Stimulated activated CD4-positive, alpha-beta T cell treated with anti-CD3 and anti-CD28 coated beads, Interleukin-12 subunit alpha, Interleukin-12 subunit beta, amount 100 ng/mL, for 48 hours (primary cell): ENCODE measurements at places on chromosomes 5 and 9.

GRCh38 chr9:18390393-18390792 is 83.6 kb upstream of the ADAMTSL1 start:
- DNase-seq, result no peak

DNA sequence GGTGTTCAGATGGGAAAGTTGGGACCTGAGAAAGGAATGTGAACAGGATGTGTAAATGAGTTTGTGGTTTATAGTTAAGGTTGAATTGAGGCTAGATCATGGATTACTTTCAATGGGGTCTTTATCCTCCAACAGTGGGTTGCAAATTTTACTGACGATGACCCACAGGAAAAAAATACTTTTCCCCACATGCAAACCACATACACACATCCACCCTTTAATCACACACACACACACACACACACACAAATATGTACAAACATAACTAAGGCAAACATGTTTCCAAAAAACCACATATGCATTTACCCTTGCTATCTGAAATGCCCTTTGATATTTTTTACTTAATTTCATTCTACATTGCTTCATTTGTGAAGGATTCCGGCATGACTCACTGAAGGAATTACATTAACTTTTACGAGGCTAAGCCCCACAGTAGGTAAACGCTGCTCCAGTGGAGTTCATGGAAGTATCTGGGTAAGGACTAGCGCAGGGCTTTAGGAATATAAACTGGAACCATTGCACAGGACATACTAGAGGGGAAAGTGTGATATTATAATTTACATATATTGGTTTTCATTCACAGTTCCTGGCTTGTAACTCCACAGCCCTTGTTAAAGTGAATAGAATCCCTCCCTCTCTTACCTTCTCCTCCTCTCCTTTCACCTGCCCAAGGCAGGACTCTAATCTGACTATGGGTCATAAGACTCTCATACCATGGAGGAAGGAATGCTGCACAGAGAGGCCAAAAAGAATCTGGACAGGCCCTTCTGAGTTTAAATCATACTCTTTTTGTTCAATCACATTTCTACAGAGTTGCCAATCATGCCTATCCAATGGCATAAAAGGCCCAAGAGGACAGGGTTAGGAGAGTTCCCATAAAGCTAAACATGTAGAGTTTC is 8.5 kb upstream of the SPEF2 start:
- DNase-seq, result no peak

DNA sequence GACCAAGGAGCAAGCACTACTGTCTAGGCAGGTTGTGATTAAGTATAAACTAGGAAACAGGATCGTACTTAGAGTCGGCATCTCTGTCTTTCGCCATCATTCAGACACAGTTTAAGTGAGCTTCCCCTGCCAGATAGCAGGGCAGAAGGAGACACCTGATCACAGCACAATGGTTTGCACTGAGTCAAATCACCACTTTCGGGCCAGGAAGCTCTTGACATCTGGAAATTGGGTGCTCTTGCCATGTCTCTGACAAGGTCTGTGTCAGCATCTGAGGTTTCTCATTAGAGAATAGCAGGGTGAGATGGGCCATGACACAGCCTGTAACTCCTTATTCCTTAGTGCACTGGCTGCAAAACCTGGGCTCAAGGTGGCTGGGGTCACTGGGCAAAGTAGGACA is 8.3 kb downstream of the ADRB2 start:
- no peak for DNase-seq

DNA sequence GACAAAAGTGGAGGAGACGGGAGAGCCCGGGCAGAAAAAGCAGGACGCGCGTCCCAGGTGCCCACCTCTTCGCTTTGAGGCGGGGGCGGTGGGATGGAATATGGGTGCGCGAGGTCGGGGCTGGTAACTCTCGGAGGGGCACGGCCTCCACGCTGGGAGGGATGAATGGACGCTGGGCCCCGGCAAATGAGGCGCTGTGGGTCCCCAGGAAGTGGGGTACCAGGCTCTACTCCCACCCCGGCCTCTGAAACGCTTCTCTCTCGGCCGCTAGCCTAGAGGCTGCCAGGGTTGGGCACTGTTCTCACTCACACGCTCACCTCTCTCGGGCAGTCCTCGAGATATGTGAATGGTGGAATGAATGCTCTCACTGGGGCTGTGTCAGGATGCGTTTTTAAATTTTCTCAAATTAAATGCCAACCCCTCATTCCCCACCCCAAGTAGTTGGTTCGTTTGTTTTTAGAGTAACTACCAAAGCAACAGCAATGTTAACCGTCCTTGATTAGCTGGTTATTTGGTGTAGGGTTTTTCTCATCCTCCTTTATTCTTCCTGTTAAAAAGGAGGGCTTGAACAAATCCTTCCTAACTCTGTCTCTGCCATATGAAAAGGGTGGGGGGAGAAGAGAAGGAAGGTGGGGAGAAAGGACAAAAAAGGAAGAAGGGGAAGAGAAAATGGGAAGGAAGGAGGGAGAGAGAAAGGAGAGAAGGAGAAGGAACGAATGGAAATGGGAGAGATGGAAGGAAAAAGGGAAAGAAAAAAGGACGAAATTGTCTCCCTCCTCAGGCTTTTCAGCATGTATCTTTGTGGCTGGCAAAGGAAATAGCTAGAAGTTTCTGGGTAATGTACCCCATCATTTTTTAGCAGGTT is 1.3 kb upstream of the EBF1 start:
- DNase-seq, result no peak

- no peak for DNase-seq
Measured at GRCh38 chr5:141835928-141836670, 42.1 kb downstream of the PCDH1 start.

DNA sequence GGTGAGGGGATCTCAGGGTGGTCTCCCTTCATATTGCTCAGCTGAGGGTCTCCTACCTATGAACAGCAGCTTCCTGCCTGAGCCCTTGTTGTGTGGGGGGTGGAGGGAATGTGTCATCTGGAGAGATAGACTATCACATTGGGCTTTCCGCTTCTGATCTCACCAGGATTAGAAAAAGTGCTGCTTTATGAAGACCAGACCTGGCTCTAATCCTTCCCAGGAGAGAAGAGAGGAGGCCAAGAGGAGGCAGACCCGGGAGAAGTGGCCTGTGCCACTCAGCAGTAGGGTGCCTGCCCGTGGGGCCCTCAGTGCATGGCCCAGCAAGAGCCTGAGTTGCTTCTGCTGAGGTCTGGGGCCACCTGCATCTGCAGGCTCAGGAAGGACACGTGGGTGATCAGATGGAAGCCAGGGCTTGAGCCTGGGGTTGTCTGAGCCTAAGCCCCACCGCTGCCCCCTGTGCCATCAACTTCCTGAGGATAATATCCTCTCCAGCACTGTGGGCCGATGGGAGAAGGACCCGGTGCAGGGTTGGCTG is 22.1 kb upstream of the COL5A1 start:
- DNase-seq, result no peak

GRCh38 chr5:73974871-73975360 is 348.9 kb downstream of the ARHGEF28 start:
- DNase-seq, result no peak

DNA sequence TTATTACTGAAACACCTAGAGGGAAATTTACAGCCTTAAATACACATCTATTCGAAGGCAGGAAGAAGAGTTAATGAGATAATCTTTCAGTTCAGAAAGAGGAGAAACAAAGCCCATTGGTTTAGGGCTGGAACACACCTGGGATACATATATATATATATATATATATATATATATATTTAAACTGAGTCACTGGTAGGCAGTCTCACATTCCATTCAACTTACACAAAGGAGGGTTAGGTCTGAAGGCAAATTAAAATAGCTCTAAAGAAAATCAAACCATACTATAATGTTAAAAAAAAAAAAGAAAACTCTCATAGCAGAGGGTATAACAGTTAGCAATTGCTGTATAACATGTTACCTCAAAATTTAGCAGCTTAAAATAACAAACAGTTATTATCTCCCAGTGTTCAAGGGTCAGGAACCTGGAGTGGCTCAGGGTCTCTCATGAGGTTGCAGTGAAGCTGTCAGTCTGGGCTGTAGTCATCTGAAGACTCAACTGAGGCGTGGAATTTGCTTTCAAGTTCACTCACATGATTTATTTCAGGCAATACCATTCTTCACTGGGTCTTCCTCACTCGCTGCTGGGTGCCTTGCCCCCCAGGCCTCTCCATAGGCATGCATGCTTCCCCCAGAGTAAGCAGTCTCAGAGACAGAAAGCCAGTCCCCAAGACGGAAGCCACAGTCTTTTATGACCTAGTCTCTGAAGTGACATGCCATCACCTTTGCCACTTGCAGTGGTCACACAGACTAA is 332.8 kb downstream of the NSG2 start:
- no peak for DNase-seq

DNA sequence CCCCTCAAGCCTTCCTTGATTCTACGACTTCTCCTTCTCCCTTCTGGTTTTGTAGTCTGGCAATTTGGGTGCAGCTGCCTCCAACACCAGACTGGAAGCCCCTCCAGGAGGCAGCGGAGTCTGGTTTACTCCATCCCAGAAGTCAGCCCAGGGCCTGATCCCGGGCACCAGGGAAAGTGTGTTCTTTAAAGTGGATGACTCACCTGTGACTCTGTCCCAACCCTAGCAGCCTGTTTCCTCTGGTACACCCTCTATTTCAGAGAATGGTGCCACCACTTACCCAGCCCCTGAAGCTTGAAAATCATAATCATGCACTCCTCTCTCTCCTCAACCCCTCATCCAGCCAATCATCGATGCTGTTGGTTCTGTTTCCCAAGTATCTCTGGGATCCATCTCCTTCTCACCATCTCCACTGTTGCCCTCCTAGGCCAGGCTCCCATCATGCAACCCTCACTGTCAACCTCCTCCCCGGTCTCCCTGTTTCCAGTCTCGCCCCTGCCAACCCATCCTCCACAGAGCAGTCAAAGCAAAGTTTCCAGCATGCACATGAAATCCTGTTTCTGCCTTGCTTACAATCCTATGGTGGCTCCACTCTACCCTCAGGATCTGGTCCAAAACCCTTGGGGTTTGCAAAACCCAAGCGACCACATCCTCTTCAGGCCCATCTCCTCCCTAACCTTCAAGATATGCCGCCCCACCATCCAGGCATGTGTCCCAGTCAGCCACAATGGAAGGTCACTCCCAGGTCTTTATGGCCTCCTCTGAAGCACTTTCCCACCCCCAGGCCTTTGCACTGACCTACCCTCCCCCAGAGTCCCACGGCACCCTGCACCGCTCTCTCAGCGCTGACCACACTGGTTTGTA is 10.5 kb downstream of the LHX6 start:
- DNase-seq, result no peak
